GM18507 (cell line): ENCODE measurements at places on chromosomes 3 and 15.

DNA sequence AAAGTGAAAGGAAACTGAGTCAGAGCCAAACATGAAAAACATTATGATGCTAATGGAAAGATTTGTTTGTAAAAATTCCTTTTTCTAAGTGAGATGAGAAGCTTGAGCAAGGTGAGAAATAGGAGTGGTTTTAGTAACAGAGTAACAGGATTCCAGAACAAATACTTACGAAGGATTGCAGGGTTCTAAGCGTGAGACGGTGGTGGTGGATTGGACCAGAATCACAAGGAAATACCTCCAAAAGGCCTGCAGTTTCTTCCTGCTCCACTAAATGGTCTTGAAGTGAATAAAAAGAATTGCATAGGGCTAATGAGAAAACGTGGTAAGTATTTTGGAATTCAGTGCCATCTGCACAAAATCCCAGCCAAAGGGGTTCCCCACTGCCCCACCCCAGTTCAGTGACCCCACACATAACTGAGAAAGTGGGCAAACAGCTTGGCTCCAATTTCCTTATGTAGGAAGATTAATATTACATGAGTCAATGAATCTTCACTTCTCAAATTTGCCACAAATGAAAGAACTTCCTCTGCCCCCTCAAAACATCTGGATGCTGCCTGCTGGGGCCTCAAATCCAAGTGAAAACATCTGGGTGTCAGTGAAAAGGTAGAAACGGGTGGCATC is 283.8 kb upstream of the NR2F2 start:
- DNase-seq = no peak

DNA sequence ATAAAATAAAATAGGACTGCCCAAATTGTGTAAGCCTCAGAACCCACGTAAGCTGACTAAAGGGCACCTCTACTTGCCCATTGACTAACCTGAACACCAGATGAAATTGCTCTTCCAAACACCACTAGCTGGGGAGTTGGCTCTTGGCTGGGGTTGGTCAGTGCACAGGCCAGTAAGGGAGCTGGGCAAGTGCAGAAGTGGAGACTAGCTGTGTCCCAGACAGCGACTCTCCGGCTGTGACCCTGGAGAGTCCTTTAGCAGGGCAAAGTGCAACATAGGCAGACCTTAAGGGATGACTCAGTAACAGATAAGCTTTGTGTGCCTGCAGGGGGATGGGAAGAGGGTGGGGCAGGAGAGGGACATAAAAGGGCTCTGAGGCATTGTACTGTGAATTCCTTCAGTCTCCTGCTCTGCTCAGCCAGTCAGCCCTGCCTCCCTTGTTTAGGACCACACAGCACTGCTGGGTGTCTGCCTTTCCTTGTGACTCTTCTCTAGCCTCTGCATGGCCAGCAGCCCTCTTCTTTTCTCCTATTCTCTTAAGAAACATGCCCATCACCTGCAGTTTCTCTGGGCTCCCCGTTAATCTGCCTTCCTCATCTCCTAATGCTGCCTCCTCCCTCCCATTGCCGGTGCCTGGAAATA is 13.2 kb downstream of the NR1I2 start:
- DNase-seq = no peak

DNA sequence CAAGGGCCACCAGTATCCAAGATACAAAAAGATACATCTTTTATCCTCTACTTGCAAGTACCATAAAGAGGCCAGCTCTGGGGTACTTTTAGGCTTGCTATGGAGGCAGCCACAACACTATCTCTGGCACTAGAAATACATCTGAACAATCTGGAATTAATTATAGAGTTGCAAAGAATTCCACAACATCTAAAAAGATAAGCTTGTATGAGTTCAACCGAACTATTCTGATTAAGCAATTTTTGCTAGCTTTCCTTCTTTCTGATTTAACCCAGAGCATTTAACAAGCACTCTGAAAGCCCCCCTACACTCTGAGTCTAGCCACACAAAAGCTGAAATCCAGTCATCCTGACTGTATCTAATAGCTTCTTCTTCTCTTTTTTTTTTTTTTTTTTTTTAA is 95.4 kb downstream of the FRMD5 start:
- no peak for DNase-seq

GRCh38 chr3:147493065-147493464 is 83.9 kb downstream of the ZIC1 start:
- DNase-seq = no peak

- no peak for DNase-seq
Measured at GRCh38 chr15:74397239-74398068, 30.0 kb upstream of the CYP11A1 start.

DNA sequence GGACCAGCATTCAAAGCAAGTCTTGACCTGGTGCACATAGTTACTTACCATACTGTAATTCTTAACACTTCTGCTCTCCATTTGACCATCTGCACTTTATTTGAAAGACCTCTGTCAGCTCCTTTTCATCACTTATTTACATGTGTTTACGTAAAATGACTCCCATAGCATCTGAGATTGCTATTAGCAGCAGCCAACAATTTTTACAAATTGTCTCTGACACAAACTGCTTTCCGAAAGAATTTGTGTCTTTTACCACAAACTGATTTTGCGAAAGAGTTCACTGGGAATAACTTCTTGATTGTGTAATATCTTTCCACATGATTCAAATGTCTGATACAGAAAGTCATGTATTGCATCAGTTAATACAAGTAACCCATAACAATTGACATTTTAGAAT is 144.1 kb upstream of the PEX5L start:
- no peak for DNase-seq

DNA sequence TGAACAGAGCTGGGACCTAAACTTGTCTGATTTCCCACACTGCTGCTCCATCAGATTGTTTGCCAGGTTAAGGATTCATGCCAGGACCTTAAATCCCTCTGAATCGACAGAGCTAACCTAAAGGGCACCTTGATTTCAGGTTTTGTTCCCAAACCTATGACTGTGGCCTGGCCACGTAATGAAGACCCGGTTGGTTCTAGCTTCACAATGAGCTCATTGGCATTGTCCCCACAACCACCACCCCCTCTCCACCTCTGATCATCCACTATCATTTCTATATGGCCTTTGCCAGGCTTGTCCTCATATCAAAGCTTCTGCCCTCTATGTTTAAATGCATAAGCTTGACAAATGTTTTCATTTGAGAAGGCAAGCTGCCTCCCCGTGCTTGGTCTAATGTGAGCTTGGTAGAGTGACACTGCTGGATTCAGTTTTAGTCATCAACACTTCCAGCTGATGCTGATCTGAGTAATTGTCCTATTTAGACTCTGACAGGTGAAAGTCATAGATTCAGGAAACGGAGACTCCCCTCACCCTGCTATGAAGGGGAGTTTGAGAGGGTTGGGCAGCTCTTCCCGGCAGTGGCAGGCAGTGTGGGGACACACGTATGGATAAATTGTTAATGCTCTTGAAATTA is 407.1 kb upstream of the CFAP20DC start:
- no peak for DNase-seq

- no peak for DNase-seq
Measured at GRCh38 chr15:52421029-52421428, 107.7 kb downstream of the MYO5A start.

GRCh38 chr15:41011055-41011815 is 58.0 kb downstream of the CHAC1 start:
- no peak for DNase-seq

- DNase-seq = no peak
Measured at GRCh38 chr3:50418850-50419249, 59.5 kb upstream of the TMEM115 start.

DNA sequence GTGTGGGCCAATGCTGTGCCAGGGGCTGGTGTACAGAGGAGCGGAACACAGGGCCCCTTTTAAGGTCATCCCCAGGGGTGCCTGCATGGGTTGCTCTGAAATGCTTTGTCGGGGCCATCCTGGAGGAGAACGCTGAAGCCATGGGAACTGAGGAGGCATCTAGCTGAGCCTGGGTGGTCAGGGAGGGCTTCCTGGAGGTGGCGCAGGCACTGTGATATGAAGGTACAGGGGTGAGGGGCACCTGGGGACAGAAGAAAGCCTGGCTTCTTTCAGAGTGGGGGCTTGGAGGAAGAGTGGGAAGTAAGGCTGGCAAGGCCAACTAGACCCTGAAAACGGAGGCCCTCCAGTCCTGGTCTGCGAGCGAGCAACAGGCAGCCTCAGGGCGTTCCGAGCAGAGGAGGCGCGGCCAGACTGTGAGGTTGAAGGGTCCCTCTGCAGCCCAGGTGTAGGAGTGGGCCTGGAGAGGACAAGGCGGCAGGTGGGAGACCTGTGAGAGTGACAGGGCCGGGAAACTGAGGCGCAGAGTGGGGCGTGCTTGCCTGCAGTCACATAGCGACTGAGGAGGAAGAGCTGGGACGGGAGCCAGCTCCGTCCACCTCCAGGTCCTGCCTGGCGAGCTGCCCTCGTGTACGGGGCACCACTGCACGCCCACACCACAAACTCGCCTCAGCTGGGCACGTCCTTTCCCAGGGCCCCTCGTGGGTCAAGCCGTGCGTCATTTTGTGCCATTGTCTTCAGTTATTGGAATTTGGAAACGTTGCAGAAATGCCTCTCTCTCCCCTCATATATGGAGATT is 4.1 kb downstream of the FBLN2 start:
- DNase-seq = no peak

DNA sequence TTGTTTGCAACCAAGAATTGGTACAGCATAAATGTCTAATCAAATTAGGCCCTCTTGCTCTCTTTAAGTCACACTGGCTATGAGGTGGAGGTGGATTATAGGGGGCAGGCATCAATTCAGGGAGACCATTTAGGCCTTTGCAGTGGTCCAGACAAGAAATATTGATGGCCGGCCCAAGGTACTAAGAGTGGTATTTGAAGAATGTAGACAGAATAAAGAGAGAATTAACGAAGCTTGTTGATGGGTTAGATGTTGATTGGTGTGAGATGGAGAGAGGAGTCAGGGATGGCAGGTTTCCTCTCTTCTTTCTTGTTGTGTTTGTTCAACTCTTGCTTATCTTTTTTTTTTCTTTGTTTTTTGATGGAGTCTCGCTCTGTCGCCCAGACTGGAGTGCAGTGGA is 48.5 kb downstream of the PIK3CA start:
- no peak for DNase-seq

- DNase-seq = no peak
Measured at GRCh38 chr3:120767106-120767505, 24.6 kb downstream of the GTF2E1 start.

- no peak for DNase-seq
Measured at GRCh38 chr3:189589179-189589569, 42.0 kb upstream of the TP63 start.

GRCh38 chr3:164679245-164679644 is 399.1 kb downstream of the SI start:
- DNase-seq = no peak

- DNase-seq = no peak
Measured at GRCh38 chr3:174540116-174540908, 318.8 kb upstream of the NAALADL2 start.

DNA sequence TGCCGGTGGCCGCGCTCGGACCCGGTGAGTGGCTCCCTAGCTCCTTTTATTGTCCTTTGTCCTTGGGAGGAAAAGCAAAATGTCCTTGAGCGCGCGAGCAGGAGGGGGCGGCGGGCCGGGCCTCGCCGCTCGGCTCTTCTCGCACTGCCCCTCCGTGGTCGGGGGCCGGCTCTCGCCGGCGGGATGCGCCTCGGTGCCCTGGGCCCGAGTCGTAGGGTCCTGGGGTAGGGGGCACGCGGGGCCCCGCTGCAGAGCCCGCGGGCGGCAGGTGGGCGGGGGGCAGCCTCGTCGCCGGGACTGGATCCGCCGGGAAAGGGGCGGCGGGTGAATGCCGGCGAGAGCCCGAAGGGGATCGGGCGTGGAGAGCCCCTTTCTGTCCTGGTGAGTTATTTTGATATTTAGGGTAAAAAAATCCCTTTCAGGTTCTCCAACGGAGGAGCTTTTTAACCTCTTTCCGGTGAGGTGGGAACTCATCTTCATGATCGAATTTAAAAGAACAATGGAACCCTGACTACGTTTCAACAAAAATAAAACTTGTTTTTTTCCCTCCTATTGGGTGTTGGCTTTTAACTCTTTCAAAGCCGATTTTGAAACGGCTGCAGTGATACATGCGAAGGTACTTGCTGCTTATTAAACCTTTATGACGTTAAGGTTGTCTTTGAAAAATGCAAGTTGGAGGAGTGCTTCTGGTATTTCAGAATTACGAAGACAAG is 16.8 kb upstream of the CHD2 start:
- no peak for DNase-seq

- DNase-seq = no peak
Measured at GRCh38 chr15:63487076-63487757, 17.2 kb upstream of the USP3 start.

DNA sequence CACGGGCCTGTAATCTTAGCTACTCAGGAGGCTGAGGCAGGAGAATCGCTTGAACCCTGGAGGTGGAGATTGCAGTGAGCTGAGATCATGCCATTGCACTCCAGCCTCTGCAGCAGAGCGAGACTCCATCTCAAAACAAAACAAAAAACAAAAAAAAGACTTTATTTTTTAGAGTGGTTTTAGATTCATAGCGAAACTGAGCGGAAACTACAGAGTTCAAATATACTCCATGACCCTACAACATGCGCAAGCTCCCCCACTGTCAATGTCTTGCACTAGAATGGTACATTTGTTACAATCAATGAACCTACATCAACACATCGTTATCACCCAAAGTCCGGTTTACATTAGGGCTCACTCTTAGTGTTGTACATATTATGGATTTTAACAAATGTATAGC is 2.2 kb upstream of the CRTAP start:
- DNase-seq = no peak

DNA sequence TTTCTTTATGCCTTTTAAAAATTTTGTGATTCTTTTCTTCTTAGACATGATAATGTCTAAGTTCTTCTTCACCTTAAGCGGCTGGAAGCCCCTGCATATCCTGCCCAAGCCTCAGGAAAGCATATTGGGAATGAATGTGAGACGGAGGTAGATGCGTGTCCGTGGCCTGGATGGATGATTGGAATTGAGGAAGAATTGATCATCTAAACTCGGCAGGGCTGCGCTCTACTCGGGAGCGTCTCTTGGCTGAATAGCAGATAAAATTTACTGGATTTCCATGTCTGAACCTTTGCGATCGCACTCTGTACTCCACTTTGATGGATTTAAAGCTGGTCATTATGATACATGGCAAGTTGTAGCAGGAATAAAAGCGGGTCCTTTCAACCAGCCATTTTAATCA is 406.7 kb upstream of the ONECUT1 start:
- DNase-seq = no peak

DNA sequence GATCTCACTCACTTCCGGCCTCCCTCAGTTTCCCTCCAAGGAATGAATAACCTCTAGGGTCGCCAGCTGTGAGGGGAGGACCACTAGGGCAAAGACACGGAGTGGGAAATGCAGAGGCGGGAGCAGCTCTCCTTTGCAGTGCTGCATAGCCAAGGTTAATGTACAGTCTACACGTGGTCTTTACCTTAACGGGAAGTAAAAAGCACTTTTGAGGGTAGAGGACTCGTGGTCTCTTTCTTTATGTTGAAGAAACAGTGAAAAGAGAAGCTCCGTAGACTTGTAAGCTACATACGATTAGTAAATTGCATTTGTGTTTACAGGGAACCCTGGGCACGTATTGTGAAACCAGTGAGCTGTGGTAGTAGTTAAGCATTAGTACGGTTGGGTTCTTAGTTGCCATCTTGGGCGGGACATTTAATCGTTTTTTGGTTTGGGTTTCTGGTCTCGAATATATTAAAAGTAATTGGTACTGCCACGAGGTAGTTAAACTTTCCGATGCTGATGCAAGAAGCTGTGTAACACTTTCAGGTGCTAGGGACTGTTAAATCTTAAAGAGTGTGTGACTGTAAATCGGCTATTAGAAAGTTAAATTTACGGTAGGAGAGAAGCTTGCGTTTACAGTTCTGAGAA is 828 bp downstream of the U2SURP start:
- DNase-seq = no peak

GRCh38 chr3:71528816-71529215 is 54.7 kb downstream of the FOXP1 start:
- DNase-seq = no peak
